ENCODE measurements at places on chromosomes 11 and 22.

DNA sequence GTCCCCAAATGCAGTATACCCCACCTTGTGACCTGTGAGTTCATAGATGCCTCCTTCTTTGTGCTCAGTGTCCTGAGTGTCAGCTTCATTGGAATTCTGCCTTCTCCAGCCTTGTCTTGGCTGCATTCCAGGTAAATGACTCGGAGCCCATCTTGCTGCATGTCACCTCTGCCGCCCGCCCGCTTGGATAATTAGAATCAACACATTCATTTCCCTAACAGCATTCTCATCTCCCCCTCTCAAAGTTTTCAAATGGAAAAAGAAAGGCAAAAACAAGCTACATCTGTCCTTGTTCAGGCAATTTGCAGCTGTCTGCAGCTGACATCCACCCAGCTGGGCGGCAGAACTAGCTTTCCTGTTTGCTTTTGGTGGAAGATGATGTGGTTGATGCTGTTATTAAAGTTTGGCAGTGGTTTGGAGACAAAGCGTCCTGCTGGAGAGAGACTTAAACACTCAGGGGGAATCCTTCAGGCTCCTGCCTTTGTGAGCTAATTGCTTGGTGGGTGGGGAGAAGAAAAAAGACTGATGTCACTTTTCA, 198.8 kb upstream of the SEZ6L start:
- peak; percentile 64 for DNase-seq

DNA sequence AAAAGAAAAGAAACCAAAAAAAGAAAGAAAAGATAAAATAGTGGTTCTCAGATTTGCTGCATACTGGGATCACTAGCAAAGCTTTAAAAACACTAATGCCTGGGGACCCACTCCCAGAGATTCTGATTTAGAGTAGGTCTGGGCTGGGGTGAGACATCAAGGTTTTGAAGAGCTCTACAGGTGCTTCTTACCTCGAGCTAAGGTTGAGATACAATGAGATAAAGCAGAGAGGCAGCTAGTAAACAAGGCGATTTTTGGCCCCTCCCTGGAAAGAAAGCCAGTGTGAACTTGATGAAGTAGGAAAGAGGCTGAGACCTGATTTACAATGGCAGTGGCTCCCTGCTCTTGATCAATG, 327.6 kb upstream of the CCDC90B start:
- DNase-seq = no peak

DNA sequence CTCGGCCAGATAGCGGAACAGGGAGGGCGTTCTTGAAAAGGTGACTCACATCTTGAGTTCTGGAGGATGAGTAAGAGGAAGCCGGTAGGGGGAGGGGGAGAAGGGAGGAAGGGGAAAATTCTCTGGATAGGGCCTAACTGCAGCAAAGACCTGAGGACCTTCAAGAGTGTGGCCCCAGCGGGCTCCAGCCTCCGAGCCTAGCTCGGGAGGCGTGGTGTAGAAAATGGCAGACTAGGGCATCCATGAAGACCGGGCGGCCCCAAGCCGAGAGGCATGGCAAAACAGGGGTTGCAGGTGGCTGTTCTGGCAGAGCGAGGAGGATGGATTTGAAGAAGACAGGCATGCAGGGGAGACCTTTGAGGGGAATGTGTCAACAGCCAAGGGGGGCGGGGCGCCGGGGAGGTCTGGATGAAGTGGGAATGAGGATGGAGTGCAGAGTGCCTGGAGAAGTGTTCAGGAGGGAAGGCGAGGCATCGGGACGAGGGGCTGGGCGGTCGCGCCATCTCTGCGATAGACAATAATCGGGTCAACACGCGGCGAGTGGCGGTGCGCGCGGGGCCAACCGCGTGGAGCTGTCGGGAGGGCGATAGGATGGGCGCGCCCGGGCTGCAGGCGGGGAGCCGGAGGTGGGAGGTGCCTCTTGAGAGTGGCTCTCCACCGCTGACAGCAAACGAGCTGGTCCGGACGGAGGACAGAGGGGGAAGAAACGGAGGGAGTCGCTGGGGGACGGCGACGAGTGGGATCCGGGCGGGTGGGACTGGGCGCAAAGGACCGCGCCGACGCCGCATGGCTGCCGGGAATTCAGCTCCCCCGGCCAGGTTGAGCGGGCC, 40.0 kb upstream of the CREB3L1 start:
- DNase-seq = peak; percentile 88

DNA sequence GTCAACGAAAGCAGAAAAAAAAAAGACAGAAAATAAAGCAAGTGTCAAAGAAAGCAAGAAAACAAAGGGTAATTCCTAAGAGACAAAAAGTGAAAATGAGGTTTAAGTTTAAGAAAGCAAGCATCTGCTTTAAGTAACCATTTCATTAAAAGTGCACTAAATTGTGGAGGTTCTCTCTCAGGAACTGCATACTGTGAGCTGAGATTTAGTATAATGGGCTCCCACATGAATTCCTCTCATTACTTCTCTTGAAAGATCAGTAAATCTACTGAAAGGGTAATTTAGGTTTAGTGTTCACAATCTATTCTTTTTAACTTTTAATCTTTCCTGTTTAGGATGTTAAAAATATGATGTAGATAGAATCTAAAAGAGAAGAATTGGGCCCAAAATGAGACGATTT, 465.3 kb upstream of the ARHGAP42 start:
- no peak for DNase-seq

DNA sequence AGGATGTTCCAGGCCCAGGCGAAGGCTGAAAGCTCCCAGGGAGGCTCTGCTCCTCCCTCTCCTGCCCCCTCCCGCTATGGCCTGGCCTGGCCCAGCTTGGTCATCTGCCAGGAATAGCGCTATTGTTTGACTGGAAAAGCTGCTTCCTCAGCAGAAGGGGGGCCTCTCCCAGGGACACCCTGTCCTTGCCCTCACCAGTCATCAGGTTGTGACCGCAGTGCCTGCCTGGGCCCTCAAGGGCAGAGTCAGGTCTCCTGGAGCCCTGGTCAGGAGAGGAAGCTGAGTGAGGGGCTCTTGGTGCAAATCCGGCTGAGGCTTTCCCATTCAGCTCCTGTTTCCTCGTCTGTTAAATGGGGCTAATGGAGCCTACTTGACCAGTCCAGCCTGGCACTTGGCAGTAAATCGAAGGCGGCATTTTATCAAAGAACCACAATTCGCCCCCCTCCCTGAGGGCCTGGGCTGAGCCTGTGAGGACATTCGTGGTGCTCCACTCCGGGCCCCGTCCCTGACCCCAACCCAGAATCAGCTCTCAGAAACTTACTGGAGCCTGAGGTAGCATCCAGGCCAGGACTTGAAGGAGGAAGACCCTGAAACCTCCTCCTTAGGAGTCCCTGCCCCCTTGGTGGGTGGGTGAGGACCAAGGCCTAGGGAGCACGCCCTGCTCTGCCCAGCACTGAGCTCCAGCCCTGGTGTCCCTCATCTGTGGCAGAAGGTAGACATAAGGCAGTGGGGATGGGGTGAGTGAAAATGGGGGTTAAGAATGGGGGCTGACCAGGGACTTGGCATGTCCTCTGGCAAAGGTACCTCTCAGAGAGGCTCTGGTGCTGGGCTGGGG, 2.0 kb upstream of the CASTOR1 start:
- DNase-seq = peak; percentile 40

- peak; percentile 40 for DNase-seq
Observed at GRCh38 chr11:69007975-69008381, 5.1 kb downstream of the MRGPRF start.

Measured in ELF-1 (cell line).